HCT116 (cell line): ENCODE measurements at places on chromosomes 13 and 19.

DNA sequence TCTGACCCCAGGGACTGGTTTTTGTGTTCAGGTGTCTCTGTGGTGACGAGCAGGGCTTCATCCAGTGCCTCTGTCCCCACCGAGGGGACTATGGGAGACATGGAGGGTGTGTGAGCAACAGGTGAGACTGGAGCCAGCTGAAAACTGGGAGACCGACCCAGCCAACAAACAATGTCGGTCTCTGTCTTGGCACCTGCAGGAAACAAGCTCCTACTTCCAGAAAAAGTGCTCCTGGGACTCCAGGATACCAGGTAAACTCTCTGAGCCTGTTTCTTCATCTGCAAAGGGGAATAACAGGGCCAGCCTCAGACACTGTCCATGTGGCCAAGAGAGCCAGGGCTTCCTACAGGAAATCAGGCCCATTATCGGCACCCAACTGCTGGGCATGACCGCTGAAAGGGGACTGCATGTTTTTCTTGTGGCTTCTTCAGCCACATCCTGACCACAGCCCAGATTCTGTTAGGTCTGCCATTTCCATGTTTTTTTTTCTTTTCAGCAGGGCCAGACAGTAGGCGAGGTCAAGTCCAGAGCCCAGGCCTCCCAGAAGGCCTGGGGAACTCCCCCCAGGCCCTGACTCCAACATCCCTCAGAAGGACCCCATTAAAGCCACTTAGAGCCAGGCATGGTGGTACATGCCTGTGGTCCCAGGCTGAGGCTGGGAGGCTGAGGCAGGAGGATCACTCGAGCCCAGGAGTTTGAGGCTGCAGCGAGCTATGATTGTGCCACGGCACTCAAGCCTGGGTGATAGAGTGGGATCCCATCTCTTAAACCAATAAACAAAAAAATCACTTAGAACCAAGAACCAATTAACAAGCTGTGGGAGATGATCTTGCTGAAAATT is 836 bp upstream of the BST2 start:
- DNase-seq, result no peak

GRCh38 chr13:23656637-23657371 is 86.6 kb downstream of the TNFRSF19 start:
- DNase-seq, result no peak

DNA sequence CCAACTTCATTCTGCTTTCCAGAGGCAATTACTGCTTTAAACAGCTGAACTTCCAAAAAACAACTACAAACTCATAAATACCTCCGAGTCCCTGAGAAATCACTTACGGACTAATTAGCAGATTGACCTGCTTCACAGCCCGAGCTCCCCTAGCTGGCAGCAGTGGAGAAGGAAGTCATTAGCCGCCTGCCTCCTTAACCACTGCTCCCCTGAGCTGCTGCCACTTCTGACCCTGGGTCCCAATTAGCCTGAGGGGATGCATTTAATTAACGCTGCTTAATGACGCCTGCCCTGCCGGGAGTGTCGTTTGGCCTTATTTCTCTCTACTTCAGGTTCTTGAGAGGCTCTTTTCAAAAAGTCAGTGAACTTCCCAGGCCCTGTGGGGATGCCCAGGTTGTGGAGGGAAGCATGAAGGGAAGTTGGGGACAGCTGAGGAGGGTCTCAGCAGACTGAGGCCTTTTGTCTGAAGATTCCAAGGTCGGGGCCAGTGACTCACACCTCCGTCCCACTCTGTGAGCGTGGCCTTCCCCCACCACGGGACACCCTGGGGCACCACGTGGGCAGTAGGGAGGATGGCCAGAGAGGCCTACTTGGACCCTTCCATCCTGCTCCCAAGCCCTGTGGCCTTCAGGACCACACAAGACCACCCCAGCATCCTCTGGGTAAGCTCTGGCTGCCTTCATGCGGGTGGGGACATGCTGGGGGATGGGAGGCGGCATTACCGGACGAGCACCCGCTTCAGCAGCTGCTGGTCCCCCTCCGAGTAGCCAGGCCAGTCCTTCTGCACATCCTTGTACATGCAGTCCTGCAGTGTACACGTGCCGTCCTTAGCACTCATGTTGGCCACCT is 19.8 kb upstream of the ISYNA1 start:
- no peak for DNase-seq

GRCh38 chr13:83162493-83162892 is 719.8 kb downstream of the SLITRK1 start:
- no peak for DNase-seq

GRCh38 chr13:96525715-96526114 is 435.8 kb downstream of the HS6ST3 start:
- no peak for DNase-seq

- DNase-seq, result no peak
These were observed 11.9 kb upstream of the ATF5 start for GRCh38 chr19:49916839-49917733.

DNA sequence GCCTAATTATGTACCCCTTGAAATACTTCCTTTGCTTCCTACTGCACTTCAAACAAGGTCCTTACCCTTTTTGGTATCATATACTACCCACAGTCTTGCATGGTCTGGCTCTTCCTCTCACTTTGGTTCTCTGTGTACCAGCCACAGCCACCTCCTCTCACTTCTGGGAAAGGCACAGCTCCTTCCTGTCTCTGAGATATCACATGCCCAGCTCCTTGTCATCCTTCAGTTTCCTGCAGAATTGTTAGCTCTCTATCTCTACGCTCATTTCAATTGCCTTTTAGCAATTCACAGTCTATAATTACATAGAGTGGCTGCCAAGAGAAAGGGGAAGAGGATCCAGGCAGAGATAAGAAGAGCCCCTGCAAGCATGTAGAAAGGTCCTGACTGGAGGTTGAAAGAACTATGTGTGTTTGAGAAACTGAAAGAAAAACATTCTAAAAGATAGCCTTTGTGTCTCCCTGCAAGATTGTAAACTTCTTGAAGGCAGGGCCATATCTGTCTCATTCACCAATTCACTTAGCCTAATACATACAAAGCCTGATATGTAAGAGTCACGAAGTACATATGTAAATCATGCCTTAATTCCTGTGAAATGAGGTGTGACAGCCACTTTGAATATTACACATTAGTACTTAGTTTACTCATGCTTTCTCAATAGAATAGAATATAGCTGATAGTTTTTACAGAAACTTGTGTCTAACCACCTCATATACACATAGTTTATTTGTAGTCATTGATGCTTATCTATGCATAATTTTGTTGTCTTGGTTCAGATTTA is 933.1 kb downstream of the DIAPH3 start:
- DNase-seq, result no peak

GRCh38 chr19:34484328-34484727 is 2.8 kb downstream of the WTIP start:
- no peak for DNase-seq

GRCh38 chr13:85525411-85525810 is 273.8 kb downstream of the SLITRK6 start:
- no peak for DNase-seq

DNA sequence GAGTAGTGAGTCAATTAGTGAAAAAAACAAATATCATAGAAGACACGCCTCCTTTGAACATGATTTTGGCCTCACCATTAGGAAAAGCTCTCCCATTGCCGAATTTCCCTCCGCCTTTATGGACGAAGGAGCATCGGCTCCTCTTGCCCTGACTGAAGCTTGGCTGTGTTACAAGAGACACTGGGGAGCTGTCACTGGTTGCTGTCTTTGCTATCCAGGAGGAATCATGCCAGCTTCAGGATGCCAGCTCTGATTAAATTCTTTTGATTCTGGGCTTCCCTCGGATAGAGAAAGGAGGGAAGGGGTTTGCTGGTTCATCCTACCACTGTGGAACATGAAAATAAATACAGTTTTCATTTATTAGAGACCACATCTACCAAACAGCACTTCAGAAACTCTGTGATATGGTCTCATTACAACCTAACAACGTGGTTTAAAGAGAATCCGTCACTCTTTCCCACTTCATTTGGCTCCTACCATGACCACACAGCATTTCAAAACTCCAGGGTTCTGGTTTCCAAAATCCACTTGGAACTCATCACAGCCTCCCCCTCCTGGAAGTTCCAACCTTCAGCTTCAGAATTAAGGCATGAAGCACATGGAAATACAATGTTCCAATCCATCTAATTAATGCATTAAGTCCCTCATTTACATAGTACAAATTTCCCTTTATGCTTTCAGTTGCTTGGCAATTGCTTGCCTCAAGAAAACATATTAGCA is 446.0 kb downstream of the EFNB2 start:
- DNase-seq, result no peak

GRCh38 chr13:29948244-29948643 is 97.8 kb upstream of the UBL3 start:
- no peak for DNase-seq

DNA sequence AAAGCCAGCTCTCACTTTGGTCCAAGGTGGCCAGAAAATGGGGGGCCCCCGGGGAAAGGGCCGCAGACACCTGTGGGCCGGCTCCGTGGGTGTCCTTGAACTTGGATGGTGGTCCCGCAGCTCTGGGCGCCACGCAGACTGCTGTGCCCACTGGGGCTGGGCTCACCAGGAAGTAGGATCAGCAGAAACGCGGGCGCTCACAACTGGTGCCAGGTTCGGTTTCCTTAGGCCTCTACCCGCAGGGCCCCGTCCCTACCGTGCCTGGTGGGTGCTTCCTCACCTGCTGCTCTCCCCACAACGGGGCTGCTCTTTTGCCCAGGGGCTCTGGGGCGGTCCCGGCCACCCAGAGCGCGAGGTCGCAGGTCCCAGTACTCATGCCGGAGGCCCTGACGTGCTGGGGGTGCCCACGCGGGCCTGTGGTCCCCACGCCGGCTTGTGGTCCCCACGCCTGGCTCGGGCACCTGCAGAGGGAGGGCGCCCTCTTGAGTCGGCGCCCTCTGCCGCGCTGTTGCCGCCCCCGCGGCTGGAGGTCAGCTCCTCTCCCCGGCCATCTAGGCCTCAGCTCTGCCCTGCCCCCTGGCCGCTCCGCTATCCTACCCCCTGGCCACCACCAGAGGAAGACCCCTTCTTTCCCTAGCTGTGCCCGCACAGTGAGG is 1303.6 kb downstream of the UQCRFS1 start:
- DNase-seq, result no peak

DNA sequence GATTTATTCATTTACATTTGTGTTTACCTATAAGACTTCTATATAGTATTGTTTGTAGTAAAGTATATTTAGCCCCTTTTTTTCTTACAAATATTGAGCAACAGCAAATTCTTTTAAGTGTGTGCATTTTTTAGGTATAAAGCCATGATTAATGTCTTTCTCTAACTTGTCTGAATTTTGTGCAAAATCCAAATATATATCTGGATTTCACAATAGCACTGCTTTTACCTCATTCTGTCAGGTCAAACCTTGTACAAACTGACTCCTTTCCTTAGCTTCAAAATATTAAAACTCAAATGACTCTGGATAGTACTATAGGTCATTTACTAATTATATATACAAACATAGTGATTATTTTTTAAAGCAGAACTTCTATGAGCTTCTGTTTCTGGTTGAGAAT is 563.0 kb upstream of the SPRY2 start:
- no peak for DNase-seq

- no peak for DNase-seq
These were observed 167.1 kb downstream of the PCDH9 start for GRCh38 chr13:67063036-67063435.

DNA sequence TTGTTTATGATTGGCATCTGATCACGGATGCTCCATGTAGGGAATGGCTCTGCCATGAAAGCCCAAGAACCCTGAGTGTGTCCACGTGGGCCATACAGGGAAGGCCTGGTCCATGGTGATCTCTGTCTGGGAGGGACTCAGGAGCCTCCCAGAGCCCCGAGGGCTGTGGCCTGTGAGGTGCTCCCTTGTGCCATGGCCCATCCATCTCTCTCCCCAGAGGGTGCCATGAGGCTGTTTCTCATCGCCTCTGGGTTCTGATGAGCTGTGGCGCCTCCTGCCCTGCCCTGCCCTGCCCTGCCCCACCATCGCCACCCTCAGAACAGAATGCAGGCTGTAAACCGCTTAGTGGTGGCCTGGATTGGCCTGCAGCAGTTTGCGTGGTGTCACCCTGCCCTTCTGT is 83.1 kb downstream of the ATP11A start:
- no peak for DNase-seq

- no peak for DNase-seq
These were observed 19.9 kb upstream of the ACOD1 start for GRCh38 chr13:76928456-76928855.

DNA sequence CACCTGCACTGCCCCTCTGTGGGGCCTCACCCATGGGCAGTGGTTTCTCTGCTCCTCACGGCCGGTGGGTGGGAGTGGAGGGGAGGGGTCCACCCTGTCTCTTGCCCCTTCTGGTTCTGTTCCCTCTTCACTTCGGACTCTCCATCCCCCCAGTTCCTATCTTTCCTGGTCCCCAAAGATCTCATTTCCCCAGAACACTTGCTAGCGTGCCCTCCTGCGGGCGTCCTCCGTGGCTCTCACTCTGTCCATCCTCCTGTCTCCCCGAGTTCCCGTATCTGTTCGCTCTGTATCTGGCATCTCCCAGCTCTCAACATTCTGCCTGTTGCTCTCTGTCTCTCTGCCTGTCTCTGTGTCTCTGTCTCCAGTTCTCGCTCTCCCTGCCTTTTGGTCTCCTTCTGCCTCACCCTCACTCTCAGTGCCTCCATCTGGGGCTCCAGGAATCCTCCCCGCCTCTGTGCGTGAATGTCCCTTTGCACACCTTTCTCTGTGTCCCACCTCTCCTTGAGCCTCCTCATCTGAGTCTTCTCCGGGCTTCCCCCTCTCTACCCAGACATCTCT is 363 bp downstream of the SPIB start:
- no peak for DNase-seq

DNA sequence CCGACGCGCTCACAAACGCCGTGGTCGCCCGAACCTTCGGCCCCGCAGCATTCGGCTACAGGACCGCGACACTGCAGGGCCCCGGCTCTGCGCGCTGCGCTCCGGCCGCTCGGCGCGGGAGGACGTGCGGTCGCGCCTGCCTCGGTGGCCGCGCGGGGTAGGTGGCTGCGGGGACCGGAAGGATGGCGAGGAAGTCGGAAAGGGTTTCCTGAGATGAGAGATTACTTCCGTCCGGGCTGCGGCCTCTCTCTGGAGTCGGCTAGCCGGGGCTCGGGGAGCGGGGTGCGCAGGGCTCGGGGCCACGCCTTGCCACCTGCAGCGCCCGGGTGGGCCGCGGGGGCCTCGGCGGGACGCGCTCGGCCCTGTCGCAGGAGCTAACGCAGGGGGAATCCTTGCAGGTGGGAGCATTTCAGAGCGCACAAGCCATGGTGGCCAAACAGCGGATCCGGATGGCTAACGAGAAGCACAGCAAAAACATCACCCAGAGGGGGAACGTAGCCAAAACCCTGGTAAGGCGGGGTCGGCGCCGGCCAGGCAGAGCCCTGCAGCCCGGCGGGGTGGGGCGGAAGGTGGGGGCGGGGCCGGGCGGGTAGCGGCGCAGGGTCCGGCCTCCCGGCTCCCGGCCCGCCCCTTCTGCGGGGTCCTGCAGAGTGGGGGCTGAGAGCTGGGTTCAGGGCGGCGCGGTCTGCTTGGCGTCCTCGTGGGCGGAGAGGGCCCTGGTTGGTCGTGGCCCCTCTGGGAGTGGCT is at the start of gene SERP2:
Gene SERP2 (plus strand): TSS at position 224 of the 747 bp plus-strand sequence. CDS start 202 bp downstream, at position 426.
- no peak for DNase-seq

DNA sequence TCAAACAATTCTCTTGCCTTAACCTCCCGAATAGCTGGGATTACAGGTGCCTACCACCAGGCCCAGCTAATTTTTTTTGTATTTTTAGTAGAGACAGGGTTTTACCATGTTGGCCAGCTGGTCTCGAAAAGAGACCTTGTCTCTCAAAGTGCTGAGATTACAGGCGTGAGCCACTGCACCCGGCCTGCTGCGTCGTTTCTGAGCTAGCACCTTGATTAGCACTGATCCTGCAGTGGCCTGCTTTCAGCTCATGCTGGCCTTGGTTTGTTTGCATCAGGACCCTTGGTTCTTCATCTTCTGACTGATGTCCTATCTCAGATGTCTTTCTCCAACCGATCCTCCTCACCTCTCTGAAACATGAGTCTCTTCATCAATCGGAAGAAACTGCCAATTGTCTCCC is 4.9 kb upstream of the TFDP1 start:
- DNase-seq, result no peak
